ENCODE measurements at places on chromosomes 7 and 10.

DNA sequence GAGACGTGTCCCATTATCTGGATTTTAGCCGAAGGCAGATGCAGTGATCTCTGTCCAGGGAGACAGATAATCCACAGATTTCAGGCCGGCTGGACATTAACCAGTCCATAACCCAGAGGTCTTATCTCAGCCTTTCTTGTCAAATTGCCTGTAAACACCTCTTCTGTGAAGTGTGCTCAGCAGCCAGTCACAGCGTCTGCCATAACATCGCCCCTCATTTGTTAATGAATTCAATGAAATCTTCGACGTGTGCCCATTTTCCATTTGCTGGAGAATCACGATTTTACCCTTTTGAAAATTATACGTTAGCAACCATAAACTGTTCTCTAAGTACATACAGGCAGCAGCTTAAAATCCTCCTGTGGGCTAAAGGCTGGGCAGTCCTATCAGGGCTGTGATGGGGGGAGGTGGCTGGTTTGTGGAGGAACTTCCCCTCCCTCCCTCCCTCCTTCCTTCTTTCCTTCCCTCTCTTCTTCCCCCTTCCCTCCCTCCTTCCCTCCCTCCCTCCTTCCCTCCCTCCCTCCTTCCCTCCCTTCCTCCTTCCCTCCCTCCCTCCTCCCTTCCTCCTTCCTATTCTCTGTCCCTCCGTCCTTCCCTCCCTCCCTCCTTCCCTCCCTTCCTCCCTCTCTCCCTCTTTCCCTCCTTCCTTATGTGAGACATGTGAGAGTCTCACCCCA lies 26.6 kb upstream of the FAM20C start:
- DNase-seq = no peak

DNA sequence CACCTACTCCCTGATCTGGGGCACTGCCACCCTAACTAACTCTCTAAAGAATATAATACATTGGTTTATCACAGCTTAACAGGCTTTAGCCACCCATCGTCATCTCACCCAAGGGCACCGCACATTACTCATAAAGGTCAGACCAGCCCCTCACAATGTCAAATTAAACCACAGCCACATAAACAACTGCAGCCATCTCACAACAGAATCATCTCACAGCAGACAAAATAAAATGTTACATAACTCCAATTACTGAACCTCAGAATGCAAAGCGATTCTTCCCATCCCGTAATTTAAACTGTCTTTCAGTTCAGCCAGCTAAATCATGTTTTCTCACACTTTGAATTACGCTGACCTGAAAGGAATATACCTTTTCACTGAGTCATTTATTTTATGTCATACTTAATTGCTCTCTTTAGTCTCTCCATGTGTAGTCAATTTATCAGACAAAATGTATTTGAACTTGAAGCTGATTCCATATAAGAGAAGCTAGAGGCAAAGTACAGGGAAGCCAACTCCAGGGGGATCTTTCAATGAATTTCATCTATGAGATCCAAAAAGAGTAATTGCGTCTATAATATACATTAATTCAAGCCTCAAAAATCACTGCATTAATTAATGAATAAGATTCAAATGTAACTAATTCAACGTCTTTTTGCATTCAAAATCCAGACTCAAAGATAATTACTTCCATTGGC lies 96.9 kb upstream of the NEBL start:
- DNase-seq = peak; percentile 25

DNA sequence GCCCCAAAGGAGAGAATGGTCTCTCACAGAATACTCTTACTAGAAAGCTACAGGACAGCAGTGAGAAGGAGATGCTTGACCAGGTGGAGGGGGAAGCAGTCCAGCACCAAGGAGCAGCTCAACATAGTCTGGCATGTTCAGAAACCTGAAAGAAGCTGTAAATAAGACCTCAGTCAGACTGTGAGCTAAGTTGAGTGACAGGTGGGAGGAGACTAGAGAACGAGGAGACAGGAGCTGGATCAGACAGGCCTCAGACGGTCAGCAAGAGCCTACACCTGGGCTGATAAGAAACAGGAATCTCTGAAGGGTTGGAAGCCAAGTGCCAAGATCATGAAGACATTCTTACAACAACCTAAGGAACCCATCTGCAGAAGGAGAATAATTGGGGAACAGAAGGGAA lies 54.5 kb downstream of the ELMO1 start:
- DNase-seq = no peak

- DNase-seq = no peak
These were observed 11.2 kb downstream of the RHOBTB1 start for GRCh38 chr10:60932756-60933155.

- no peak for DNase-seq
These were observed 44.2 kb downstream of the SVOPL start for GRCh38 chr7:138656952-138657351.

GRCh38 chr10:100568912-100569311 lies 33.2 kb downstream of the HIF1AN start:
- no peak for DNase-seq

Data from fibroblast of skin of left quadriceps (primary cell).